ENCODE measurements at places on chromosomes 1 and 21.

DNA sequence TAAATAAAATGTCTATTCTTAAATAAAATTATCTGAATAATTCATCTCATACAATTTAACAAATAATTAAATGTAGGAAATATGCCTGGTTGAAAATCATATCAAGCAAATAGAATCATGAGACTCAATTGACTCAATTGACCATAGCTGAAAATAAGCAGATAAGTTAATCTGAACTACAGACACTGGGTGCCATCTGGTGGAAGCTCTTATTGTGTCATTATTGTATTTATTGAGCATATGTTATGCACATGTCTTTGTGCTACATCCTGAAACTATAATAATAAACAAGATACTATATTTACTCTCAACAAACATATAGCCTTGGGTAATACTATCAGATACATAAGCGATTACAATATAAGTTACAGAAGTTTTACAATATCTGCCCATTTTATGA is 41.0 kb downstream of the BRINP3 start:
- no peak for DNase-seq

- no peak for DNase-seq
Observed at GRCh38 chr1:115217150-115218033, 120.7 kb downstream of the NGF start.

DNA sequence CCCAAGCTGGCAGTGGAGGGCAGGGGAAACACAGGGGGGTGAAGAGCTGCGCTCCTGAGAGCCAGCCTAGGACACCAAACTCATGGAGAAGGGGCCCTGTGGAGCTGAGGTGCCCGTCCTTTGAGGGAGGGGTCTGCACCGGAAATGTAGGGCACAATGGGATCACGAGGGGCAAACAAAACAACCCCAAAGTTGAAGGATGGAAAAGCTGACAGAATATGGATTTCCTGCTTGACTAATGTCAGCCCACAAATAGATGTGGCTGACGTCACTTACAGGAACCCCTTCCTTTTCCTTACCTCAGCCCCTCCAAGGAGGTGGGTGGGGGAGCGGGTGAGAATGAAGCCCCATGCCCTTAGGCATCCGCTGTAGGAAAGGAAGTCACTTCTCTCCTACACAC is 110.9 kb downstream of the KCNN3 start:
- no peak for DNase-seq

GRCh38 chr1:2451741-2452140 is 24.3 kb upstream of the PLCH2 start:
- no peak for DNase-seq

- no peak for DNase-seq
Observed at GRCh38 chr1:1198423-1199140, 7.8 kb downstream of the TNFRSF18 start.

DNA sequence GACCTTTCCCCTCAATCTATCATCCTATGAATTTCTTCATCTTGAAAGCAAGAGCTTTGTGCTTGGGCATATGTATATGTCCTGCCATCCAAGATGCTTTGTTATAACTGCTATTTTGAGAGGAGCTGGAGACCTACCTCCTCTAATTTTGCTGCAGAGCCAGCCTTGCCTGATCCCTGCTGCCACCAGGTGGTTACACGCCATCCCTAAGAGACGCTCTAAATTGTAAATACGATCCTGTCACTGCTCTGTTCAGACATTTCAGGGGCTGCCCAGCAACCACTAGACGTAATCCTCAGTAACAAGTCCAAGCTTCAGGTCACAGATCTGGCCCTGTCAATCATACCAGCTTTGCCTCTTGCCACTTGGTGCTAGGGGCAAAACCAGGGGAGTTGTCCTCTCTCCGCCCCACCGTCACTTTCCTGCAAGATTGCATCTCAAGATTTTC is 32.9 kb downstream of the GPA33 start:
- DNase-seq: no peak

DNA sequence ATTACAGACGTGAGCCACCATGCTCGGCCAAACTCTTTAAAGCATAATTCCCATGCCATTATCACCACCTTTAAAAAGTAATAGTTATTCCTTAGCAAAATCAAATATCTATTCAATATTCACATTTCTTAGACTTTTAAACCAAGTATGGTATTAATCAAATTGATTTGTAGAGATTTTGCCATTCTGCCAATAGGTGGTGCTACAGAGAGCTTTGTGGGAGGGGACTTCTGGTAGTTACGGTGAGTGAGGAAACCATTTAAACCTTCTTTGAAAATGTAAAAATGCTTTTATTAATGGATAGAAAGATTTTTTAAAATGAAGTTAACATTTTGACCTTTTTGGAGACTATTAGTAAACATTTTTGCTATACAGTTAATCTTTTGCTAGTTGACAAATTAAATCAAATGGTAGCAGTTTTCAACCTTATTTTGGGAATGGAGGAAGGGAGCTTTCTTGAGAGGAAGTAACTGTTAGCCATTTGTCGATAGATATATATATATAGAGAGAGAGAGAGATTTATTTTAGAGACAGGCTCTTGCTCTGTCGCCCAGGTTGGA is 19.3 kb downstream of the IARS2 start:
- DNase-seq: no peak

- no peak for DNase-seq
Observed at GRCh38 chr1:103101399-103101798, 6.9 kb downstream of the COL11A1 start.

DNA sequence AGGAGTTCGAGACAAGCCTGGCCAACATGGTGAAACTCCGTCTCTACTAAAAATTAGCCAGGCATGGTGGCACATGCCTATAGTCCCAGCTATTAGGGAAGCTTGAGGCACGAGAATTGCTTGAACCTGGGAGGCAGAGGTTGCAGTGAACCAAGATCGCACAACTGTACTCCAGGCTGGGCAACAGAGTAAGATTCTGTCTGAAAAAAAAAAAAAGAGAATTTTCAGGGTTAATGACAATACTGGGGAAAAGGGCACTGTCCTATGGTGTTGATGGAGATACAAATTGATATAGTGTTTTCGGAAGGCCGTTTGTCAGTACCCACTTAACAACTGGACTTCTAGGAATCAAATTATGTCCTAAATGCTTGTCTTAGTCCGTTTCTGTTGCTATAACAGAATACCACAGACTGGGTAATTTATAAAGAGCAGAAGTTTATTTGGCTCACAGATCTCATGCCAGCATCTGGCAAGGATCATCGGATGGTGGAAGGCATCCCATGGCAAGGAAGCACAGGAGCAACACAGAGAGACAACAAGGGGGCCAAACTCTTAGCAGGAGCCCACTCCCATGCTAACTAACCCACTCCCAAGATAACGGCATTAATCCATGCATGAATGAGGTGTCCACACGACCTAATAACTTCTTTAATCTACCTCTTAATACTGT is 41.3 kb downstream of the ZBTB8A start:
- DNase-seq: no peak

GRCh38 chr1:48250572-48250971 is 28.1 kb downstream of the SLC5A9 start:
- DNase-seq: no peak

Data from anterior cingulate cortex (tissue), 58 donors.